ENCODE measurements at places on chromosomes 11 and 22.

DNA sequence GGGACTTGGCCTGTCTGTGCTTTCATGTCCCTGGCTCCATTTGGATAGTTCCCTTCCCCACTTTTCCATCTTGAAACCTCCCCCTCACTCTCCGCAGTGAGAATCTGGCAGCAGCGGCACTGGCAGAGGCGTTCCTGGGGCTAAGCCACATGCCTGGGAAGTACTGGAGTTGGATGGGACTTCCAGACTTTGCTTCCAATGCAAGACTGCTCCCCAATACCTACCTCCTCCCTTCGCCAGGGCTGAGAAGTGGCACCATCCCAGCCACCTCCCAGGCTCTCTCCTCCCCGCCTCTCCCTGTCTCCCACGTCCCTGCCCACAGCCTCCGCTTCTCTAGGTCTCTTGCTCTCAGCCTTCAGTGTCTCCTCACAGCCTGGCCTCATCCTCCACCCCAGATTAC lies 16.6 kb downstream of the TST start:
- DNase-seq = no peak

DNA sequence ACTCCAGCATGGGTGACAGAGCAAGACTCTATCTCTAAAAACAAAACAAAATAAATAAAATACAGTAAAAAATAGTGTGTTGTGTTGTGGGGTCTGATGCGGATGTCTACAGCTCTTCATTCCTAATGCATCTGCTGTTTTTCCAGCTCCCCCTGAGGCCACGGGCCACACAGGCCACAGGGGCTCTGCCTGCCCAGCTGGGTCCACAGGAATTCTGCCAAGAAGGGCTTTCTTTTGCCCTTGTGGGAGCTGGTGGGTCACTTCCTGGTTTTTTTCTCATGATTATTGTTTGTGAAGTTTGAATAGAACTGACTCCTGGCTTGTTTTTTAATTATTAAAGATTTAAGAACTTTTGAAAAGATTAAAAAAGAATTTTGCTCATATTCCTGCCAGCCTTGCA lies 67.4 kb upstream of the CLDN5 start:
- DNase-seq = no peak

DNA sequence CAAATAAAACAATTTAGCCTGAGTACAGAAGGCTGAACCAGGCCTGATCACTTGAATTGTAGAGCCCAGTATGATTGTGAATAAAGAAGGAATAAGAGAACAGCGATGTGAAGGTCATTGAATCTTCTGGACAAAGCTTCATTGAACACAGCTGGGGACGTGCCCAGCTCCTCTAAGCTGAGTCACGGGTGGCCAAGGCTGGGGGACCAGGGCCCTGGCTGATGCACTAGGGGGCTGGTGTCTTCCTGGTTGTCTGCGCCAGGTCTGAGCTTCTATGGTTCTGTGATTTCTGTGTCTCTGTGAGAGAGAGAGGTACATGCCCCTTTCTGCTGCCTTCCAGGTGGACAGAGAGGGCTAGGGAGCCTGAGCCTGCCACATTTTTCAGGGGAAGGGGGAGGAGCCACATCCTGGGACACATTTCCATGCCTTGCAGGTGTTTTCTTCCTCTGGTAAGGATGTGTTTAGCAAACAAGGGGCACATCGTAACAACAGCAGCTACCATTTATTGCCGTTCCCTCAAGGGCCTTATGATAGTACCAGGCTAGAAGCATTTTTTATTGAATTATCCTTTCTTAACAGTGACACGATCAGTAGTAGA lies 135.7 kb downstream of the C11orf91 start:
- no peak for DNase-seq

GRCh38 chr22:25318081-25318823 lies 98.8 kb downstream of the CRYBB2 start:
- no peak for DNase-seq
